ENCODE measurements at places on chromosomes 12 and 14.

DNA sequence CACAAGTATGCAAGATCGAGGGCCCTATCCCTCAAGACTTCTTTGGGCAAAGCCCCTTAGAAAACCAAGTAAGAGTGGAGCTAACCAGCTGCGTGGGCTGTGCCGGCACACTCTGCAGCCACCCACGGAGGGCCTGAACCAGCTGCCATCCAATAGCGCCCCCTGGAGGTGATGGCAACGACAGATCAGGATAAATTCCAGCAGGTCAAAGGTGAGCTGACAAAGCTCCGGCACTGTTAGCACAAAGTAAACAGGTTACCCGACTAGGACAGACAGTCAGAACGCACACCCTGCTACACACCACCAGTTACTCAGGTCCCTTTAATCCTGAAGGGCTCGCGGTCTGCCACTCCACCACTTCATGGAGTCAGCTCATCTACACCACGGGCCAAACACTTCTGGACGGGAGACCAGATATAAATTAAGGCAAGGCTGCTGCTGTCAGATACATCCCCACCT lies 4.9 kb downstream of the ZBTB39 start:
- DNase-seq = peak; percentile 73

DNA sequence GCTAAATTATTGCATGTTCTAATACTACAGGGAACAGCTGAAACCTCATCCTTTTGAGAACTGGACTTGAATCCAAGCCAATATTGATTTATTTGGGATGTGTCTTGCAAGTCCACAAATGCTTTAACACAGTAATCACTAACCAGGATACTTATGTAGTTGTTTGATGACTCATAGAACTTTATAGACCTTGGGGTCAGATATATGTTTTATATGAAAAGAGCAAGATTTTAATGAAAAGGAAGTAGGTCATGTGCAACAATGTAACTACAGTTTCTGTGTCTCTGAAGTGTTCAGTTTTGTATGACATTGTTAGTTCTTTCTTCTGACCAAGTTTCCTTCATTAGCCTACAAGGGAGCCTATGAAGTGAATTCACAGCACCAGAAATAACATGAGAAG lies 352.0 kb downstream of the ZFP36L1 start:
- no peak for DNase-seq

DNA sequence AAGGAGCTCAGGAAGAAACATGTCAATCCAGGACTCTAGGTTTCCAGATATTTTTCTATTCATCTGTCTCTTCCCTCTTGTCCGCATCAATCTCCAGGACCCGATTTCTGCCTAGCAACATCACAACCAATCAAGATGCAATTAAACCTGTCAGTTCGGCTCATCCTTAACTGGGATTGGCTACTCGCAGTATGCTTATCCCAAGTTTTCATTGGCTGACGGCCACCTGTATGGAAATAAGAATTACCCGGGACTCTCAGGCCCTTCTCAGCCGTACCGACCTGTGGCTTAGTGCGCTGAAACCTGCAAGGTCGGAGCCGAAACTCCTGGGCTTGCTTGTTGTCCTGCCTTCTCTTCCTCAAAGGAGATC lies 20.4 kb upstream of the ATP5MC2 start:
- DNase-seq = no peak

- no peak for DNase-seq
These were observed 143.9 kb downstream of the ALX1 start for GRCh38 chr12:85423947-85424346.

GRCh38 chr12:25186038-25186787 lies 8.7 kb downstream of the DNAI7 start:
- DNase-seq = no peak

- no peak for DNase-seq
These were observed 41.5 kb upstream of the NPAS3 start for GRCh38 chr14:32896979-32897697.

GRCh38 chr12:116317986-116318575 lies 40.6 kb upstream of the MED13L start:
- DNase-seq = no peak

- DNase-seq = peak; percentile 49
These were observed 761 bp upstream of the NDRG2 start for GRCh38 chr14:21025371-21026273.

DNA sequence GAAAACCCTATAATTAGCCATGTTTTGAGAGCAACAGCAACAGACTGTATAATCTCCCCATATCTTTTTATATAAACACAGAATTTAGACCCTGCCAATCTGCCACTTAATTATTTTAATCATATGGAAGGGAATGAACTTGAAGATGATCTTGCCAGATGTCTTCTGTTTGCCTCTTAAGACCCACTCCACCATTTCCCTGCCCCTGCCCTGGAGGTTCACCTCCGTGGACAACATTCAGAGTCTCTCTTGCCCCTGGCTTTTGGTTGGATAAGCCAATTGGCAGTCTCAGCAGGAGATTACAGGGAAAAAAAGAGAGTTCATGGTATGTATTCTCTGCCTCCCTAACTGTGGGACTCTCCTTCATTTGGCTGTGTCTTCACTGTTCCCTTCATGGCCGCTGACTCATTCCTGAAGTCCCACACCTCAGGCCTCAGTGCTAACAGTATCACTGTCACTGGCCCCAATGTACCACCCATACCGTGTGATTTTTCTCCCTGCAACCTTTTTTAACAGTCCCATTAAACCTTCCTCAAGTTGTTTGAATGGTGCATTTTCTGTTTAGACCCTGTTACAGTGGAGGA lies 184.8 kb downstream of the PIK3C2G start:
- DNase-seq = no peak

DNA sequence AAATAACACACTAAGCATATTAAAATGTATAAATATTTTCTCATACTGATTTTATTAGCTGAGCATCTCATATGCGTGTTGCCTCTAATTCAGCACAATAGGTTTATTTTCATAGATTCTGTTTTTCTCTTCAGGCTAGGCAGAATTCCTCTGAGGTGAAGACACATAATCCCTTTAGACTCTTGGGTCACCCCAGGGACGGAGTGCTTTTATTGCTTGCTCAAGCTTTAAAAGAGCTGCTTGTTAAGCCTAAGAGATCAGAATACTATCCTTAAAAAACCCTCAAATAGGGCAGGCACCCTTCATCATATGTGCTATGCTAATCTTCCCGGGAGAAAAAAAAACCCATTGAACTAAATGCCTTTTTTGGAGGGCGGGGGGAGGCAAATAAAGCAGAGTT lies 390.1 kb downstream of the KCNH5 start:
- no peak for DNase-seq

DNA sequence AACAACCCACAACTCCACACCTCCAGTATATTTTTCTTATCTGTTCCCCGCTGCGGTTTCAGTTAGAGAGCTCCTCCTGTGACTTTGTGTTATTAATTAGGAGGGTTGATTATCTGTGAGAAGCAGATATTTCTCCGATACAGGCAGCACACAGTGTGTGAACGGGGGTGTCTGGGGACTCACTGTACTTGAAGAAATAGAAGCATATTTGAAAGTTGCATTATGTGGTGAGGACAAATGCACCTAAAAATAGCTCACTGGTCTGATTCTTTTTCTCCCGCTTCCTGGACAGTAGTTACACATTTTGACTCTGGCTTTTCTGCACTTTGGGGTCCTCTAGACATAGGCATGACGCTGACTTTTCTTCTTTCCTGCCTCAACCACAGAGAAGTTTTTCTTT lies 277.7 kb downstream of the VRK1 start:
- no peak for DNase-seq
